ENCODE measurements at places on chromosomes 7 and 10. TPM values are rescaled to one million over a fixed set of nuclear protein-coding genes. Genes with fewer than 3 reads are reported as not detected.

DNA sequence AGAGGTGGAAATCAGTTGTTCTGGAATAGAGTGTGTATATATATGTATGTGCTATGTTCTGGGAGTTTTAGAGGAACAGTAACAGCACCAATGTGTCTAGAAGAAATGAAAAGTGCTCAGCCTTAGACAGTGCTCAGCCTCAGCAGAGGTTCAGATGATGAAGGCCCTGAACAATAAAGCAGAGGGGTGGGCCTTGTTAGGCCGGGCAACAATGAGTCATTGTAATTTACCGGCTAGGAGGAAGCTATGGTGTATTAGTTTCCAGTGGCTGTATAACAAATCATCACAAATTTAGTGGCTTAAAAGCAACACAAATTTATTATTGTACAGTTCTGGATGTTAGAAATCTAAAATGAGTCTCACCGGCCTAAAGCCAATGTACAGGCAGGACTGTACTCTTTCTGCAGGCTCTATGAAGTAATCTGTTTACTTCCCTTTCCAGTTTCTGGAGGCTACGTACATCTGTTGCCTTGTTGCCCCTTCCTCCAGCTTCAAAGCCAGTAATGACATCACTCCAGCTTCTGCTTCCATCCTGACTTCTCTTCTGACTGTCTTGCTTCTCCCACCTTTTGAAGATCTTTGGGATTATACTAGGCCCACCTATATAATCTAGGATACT, 84.6 kb downstream of the CH25H start:
- DNase-seq = no peak

The PAOX gene
- 10.1 TPM for total RNA-seq

DNA sequence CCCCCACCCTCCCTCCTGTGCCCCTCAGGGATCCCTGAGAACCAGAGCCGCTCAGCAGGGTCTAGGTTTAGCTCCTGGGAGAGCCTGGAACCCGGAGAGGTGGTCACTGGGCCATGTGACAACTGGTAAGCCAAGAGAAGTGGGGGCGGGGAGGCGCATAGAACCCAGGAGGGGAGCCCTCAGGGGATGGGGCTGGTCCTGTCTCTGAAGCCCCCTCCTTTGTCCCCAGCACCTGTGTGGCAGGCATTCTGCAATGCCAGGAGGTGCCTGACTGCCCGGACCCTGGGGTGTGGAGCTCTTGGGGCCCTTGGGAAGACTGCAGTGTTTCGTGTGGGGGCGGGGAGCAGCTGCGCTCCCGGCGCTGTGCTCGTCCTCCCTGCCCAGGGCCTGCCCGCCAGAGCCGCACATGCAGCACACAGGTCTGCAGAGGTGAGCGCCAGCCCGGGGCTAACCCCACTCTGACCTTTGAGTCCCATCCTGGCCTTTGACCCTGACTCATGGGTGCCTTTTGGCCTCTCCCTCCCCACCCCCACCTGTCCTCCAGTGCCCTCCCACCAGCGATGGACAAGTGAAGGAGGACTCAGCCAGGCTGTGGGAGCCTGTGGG, 22.4 kb upstream of the ZNF862 start:
- DNase-seq = no peak

DNA sequence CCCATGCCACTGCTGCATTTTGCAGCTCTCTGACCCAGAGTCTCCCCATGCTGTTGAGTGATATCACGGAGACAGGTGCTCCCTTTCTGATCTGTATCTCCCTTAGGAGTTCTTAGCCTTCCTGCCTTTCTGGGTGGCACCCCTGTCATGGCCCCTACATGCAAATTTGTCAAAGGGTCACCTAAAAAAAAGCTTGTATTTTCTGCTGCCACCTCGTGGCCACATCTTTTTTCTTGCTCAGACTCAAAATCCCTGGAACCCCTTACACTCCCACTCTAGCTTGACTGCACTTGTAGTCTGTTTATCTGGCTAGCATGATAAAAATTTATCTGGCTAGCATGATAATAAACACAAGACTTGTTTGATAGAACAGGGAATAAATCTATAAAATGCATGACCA, 809.1 kb downstream of the SORCS1 start:
- no peak for DNase-seq

The FZD8 gene
- 21.2 TPM for total RNA-seq

DNA sequence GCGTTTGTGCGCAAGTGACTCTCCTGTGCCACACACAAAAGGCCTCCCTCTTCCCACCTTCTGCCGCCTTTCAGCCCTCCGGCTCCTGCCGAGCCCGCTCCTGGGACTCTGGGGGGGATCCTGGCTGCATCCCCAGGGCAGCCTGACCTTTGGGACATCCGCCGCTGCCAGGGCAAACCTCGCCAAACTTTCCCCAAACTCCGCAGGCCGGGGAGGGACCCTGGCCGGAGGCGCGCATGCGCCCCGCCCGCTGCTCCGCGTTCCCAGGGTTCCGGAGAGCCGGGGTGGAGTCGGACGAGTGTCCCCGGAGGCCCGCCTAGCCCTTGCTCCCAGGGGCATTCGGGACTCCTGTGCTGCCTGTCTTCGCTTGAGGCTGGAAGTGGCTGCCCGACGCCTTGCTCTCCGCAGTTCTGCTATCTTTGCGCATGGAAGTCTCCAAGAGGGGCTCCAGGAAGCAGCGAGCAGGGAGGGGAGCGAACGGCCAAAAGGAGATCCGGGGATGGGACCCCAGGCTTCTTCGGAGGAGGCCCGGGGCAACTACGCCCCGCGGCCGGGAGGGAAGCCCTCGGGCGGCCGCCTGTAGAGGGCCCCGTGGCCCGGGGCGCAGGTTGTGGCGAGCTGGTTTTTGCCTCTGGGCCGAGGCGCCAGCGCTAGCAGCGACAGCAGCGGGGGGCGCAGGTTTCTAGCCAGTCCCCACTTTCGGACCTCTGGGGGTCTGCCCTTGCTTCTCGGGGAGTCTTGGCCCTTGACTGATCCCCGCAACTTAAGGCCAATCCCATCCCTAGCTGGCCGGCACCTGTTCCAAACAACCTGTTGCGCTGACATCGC, 7.0 kb downstream of the PTF1A start:
- DNase-seq = no peak

The NODAL gene
- 2.2 TPM for total RNA-seq

Measured in occipital lobe (tissue), 3 donors.